WTC11 (cell line): ENCODE measurements at places on chromosomes 7 and 10. TPM values are rescaled to one million over a fixed set of nuclear protein-coding genes. Genes with fewer than 3 reads are reported as not detected.
A peak's percentile ranks its signal among the peaks of the same experiment; 100 is the strongest.

DNA sequence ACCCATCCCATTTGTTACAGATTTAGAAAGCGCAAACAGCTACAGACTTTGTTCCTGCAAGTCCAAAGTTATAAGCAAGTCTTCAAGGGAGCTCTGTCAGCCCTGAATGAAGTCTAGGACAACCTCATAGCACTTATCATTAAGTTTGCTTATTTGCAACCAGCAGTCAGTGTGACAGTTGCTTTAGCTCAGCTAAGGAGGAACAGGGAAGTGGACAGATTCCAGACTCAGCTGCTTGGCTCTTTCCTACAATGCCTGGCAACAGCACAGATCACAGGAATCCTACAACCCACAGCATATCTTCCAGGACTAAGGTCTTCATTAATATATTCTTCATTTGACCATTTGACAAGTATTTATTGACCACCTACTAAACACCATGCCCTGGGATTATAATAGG is 17.4 kb upstream of the KIF5B start:
- H3K4me3 ChIP-seq, result no peak overlapping the region
- H3K4me1 ChIP-seq, result peaks cover 11% of the 10 kb centered on the region
- no peak overlapping the region for H3K27ac ChIP-seq
- no peaks in the 10 kb centered on the region for H3K36me3 ChIP-seq
- H3K27me3 ChIP-seq, result peaks cover 3% of the 10 kb centered on the region; the same call in 1 of the 2 replicates
- no peak for DNase-seq

GRCh38 chr10:69645296-69646184 is 15.5 kb downstream of the FAM241B start:
- no peak for DNase-seq
- no peak overlapping the region for H3K27ac ChIP-seq

Gene DPYSL4
- 16.8 to 18.1 TPM (median 17.0 TPM) in 3 replicates for total RNA-seq

GRCh38 chr10:97640174-97640867 is at the start of gene PI4K2A:
Gene PI4K2A (plus strand): TSS chr10:97640671. CDS start chr10:97640743, 72 bp downstream.
- peaks cover 24% of the 10 kb centered on the region for H3K36me3 ChIP-seq
- H3K4me3 ChIP-seq, result peak within 1 kb of the TSS; percentile 94
- peak; percentile 100 for DNase-seq
- no peaks in the 10 kb centered on the region for H3K27me3 ChIP-seq
- H3K4me1 ChIP-seq, result peaks cover 27% of the 10 kb centered on the region

DNA sequence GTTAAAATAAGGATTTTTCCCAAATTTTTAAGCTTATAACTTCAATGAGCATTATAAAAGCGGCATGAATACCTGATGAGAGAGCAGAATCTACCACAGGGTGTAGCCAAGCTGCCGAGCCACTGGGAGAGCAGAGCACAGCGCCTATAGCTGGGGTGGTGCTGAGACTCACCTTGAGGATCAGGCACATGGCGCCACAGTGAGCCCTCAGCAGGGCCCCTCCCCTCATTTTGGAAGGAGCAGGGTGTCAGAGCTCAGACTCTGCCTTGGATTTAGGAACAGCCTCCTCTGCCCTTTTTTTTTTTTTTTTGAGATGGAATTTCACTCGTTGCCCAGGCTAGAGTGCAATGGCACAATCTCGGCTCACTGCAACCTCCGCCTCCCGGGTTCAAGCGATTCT is 118.6 kb downstream of the SRPK2 start:
- H3K4me3 ChIP-seq, result no peak overlapping the region
- H3K27ac ChIP-seq, result no peak overlapping the region
- no peaks in the 10 kb centered on the region for H3K36me3 ChIP-seq
- DNase-seq, result peak; percentile 20
- no peaks in the 10 kb centered on the region for H3K27me3 ChIP-seq

- DNase-seq, result peak; percentile 84
- H3K36me3 ChIP-seq, result no peaks in the 10 kb centered on the region
- H3K4me1 ChIP-seq, result peaks cover 72% of the 10 kb centered on the region
- peaks cover 29% of the 10 kb centered on the region for H3K27me3 ChIP-seq
Observed at GRCh38 chr10:11017570-11018431, at the start of gene CELF2. Gene CELF2 (plus strand): TSS chr10:11017872. CDS start chr10:11018090, 218 bp downstream.

Gene VPS26A
- 34.2 to 39.4 TPM (median 37.4 TPM) in 3 replicates for total RNA-seq

GRCh38 chr7:45080265-45080957 is 8.4 kb downstream of the NACAD start:
- H3K4me3 ChIP-seq, result no peak overlapping the region
- no peaks in the 10 kb centered on the region; the same call in 1 of the 2 replicates for H3K36me3 ChIP-seq
- H3K27ac ChIP-seq, result no peak overlapping the region
- DNase-seq, result peak; percentile 7

DNA sequence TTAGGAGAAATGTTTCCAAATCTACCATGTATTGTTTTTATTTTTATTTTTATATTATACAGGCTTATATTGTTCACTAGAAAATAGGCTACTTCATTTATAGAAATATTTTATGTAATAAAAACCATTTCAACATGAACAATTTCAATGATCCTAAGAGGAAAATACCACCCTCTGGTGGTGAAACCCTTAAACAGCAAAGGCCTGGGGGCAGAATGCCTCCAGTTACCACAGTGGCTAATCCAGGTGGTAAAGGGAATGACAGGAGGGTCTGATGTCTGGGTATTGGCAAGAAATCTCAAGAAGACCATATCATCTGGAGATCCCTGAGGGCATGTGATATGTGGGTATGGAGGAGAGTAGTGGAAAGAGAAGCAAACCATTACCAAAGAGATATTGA is 19.3 kb downstream of the MACC1 start:
- peak; percentile 41 for DNase-seq
- peaks cover 26% of the 10 kb centered on the region for H3K4me1 ChIP-seq
- no peaks in the 10 kb centered on the region; the same call in 1 of the 2 replicates for H3K36me3 ChIP-seq
- 0 out of 2 replicates have a peak overlapping the region, but pooled peaks have one; percentile 6 for H3K27ac ChIP-seq
- no peaks in the 10 kb centered on the region for H3K27me3 ChIP-seq

- DNase-seq, result no peak
- H3K27ac ChIP-seq, result no peak overlapping the region
- no peaks in the 10 kb centered on the region for H3K27me3 ChIP-seq
- H3K4me3 ChIP-seq, result no peak overlapping the region
- peaks cover 12% of the 10 kb centered on the region for H3K4me1 ChIP-seq
Observed at GRCh38 chr7:36905841-36906240, 181.5 kb upstream of the AOAH start.

- no peaks in the 10 kb centered on the region for H3K36me3 ChIP-seq
- no peaks in the 10 kb centered on the region for H3K27me3 ChIP-seq
- H3K27ac ChIP-seq, result no peak overlapping the region
Observed at GRCh38 chr10:30231709-30232108, 117.4 kb downstream of the MTPAP start.

Gene SRRM3
- 17.7 to 24.6 TPM (median 20.7 TPM) in 3 replicates for total RNA-seq

Gene SP8
- total RNA-seq, result 44.1 to 63.6 TPM (median 45.9 TPM) in 3 replicates

GRCh38 chr7:39516498-39516897 is 49.7 kb upstream of the YAE1 start:
- H3K27me3 ChIP-seq, result no peaks in the 10 kb centered on the region
- H3K4me1 ChIP-seq, result peaks cover 9% of the 10 kb centered on the region
- no peaks in the 10 kb centered on the region for H3K36me3 ChIP-seq
- no peak overlapping the region for H3K4me3 ChIP-seq
- no peak for DNase-seq

Gene OR6V1
- total RNA-seq, result not detected in 3 replicates

- H3K4me3 ChIP-seq, result peak overlapping the region; percentile 60
- H3K27me3 ChIP-seq, result no peaks in the 10 kb centered on the region
- no peaks in the 10 kb centered on the region for H3K36me3 ChIP-seq
- H3K4me1 ChIP-seq, result peaks cover 47% of the 10 kb centered on the region
Observed at GRCh38 chr10:97338041-97338440, 3.5 kb upstream of the FRAT2 start.

Gene GHRHR
- total RNA-seq, result 4.0 to 6.6 TPM (median 5.0 TPM) in 3 replicates

Gene PON1
- total RNA-seq, result 0.25 to 0.26 TPM in 2 of 3 replicates, not detected in the other

DNA sequence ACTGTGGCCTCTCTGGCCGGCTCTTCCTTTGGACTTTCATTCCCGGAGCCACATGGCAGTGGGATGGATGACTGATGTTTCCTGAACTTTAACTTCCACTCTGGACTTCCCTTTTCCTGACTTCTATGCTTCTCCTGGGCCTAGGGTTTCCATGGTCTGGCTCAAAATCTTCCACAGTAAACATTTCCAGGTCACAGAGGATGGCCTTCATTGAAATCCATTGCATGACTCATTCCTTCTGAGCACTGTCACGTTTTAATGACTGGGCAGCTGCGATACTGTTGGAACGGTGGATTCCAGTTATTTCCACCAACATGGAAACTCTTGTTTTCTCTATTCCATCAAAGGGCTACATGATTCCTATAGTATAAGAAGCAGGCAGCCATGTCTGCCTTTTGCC is 24.4 kb upstream of the ZNF273 start:
- no peak for DNase-seq
- H3K4me1 ChIP-seq, result peaks cover 2% of the 10 kb centered on the region; the same call in 1 of the 2 replicates
- no peak overlapping the region for H3K4me3 ChIP-seq
- H3K36me3 ChIP-seq, result peaks cover 18% of the 10 kb centered on the region

DNA sequence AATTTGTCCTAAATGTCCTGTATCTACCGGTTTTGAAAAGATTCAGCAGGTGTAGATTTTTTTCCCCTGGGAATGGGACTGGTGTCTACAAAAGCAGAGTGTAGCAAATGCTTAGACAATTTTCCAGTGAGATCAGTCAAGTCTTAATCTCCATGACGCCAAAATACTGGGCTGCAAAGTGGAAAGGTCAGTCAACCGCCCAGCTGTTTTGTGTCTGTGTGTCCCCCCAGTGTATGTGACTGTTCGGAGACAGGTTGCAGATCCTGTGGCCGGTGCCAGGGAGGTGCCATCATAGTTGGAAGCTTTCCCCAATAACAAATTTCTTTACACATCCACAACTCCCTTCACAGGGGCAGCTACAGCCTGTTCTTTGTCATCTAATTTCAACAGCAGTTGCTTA is 263.8 kb downstream of the ARHGAP12 start:
- H3K27me3 ChIP-seq, result no peaks in the 10 kb centered on the region
- no peak for DNase-seq
- H3K4me1 ChIP-seq, result peaks cover 45% of the 10 kb centered on the region

GRCh38 chr10:4196771-4197390 is 411.9 kb upstream of the KLF6 start:
- no peak overlapping the region for H3K27ac ChIP-seq
- no peaks in the 10 kb centered on the region; the same call in 1 of the 2 replicates for H3K27me3 ChIP-seq
- no peaks in the 10 kb centered on the region for H3K4me1 ChIP-seq
- no peak for DNase-seq
- H3K4me3 ChIP-seq, result no peak overlapping the region
- H3K36me3 ChIP-seq, result no peaks in the 10 kb centered on the region
